Thoracic aorta (tissue), 2 donors: ENCODE measurements at places on chromosomes 5 and 9.

DNA sequence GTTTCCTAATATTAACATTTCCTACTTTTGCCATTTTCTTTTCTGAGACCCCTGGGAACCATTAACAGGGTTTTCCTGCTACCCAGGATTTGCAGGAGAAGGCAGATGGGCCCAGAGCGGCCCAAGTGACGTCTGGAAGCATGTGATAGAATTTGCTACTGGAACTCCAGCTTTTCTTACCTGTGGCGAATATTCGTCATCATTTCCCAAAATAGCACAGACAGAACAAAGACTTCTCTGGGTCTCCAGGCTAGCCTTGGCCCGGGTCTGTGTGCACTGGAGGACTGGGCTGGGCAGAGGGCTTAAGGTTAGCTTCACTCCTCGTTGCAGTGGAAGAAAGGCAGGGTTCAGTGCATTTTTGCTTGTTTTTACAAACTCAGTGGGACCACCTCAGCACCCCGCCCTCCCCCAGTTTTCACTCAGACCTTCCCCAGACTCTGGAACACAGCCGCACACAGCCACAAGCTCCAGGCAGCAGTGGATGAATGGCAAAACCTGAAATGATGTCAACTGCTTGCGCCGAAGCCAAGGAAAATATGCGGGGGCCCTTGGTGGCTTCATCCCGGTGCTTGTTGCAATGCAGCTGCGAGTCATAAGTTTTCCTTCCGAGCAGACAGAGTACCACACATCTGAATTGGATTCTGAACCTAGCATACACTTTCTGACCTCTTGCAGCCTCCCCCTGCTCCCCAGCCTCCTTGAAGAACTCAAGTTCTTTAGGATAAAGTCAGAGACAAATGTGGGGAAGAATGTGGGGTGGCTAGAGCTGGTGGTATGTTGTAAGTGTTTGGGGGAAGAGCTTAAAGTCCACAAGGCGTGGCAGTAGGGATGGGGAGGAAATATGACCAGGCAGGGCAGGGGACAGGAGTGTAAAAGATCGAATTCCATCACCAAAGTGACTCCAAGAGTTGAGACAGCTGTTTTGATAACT lies 586.0 kb downstream of the CCDC171 start:
- peak; percentile 17 for DNase-seq

- DNase-seq, result no peak
Measured at GRCh38 chr5:137347865-137348264, 151.3 kb downstream of the SPOCK1 start.

- DNase-seq, result no peak
Measured at GRCh38 chr5:92944903-92945604, 636.0 kb downstream of the NR2F1-AS1 start.

GRCh38 chr9:126838055-126838811 lies 22.2 kb upstream of the ZBTB34 start:
- DNase-seq, result no peak

GRCh38 chr9:109971226-109971625 lies 191.2 kb downstream of the PALM2AKAP2 start:
- DNase-seq, result no peak

- DNase-seq, result no peak
Measured at GRCh38 chr5:72167257-72167656, 60.0 kb downstream of the MAP1B start.

DNA sequence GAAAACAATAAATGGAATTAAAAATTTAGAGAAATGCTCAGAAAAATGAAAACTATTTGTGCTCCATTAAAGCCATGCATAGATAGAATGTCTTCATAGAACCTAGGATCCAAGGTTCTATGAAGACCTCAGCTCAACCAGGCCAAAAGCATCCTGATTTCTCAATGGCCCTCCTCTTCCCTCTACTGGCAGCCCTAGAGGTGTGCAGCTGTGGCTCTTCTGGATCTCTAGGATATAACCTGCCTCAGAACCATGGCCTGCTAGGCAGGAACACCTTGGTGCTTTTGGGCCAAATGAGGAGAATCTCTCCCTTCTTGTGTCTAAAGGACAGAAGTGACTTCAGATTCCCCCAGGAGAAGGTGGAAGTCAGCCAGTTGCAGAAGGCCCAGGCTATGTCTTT lies 15.1 kb downstream of the IFNA1 start:
- no peak for DNase-seq
